ENCODE measurements at places on chromosomes 11 and 22.
A peak's percentile ranks its signal among the peaks of the same experiment; 100 is the strongest.

GRCh38 chr11:44011797-44012196 lies 36.0 kb upstream of the ACCSL start:
- DNase-seq, result no peak

- DNase-seq, result peak; percentile 88
Observed at GRCh38 chr11:72223615-72224563, 678 bp upstream of the INPPL1 start.

DNA sequence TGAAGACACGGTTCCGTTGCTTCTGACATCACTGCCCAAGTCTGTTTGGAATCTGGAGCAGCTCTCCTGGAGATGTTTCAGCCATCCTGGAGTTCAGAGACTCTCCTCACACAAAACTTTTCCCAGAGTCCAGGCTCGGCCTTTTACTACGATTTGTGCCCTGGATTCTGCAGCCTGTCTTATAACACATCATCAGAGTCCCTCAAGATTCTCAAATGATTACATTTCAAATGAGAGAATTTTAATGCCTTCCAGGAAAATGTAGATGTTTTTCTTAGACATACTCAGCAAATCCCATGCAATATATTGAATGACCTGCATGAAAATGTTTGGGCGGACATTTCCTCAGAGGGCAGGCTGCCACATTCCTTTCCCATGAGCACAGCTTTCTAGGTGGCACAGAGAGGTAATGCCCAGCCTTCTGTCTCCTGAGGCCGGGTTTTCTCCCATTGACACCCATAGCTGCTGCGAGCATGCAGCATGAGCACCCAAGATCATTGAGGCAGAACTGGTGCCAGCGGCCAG lies 129.1 kb downstream of the SNX19 start:
- peak; percentile 41 for DNase-seq

DNA sequence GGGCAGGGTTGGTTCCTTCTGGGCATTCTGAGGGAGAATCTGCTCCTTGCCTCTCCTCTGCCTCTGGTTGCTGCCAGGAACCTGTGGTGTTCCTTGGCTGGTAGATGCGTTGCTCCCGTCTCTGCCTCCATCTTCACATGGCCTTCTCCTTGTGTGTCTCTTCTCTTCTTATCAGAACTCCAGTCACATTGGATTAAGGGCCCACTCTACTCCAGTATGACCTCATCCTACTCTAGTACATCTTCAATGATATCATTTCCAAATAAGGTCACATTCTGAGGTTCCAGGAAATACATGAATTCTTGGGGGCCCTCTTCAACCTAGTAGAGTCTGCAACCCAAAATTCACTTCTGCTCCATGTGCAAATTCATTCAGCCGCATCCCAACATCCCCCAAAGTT lies 33.3 kb downstream of the HTR3B start:
- no peak for DNase-seq

- no peak for DNase-seq
Observed at GRCh38 chr11:20243974-20244373, 83.7 kb upstream of the DBX1 start.

- no peak for DNase-seq
Observed at GRCh38 chr22:24536089-24536488, 18.8 kb downstream of the GUCD1 start.

DNA sequence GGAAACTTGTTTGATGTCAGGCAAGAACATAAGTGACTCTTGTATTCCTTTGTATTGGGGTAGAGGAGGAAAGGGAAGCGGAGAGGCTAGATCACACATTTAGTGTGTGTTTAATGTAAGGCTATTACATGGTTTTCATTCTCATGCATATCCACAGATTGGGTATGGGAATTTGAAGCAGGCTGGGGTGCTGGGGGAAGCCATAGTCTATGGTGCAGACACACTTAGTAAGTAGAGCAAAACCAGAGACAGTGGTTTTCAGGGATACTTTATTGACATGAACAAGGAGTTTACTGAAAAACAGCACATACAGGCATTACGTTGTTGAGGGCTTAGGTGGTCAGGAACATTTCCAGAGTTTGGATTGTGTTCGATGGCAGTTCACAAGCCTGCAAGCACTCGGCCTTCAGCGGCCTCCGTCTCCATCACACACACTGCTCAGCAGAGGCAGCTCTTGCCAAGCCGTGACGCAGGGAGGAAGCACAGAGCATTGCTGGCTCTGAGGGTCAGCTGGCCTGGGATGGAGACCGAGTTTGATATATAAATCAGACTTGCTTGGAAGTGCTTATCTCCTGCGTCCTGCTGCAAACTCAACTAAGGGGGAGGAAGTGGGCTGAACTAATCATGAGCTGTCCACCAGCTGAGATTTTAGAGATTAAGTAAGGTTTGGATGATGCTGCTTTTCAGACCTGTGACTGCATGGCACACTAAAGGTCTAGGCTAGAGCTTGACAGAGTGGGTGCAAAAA lies 25.3 kb downstream of the SCN3B start:
- no peak for DNase-seq

GRCh38 chr11:28401446-28401845 lies 293.3 kb downstream of the METTL15 start:
- DNase-seq, result no peak

GRCh38 chr22:41302021-41302767 lies 869 bp downstream of the ZC3H7B start:
- peak; percentile 76 for DNase-seq

DNA sequence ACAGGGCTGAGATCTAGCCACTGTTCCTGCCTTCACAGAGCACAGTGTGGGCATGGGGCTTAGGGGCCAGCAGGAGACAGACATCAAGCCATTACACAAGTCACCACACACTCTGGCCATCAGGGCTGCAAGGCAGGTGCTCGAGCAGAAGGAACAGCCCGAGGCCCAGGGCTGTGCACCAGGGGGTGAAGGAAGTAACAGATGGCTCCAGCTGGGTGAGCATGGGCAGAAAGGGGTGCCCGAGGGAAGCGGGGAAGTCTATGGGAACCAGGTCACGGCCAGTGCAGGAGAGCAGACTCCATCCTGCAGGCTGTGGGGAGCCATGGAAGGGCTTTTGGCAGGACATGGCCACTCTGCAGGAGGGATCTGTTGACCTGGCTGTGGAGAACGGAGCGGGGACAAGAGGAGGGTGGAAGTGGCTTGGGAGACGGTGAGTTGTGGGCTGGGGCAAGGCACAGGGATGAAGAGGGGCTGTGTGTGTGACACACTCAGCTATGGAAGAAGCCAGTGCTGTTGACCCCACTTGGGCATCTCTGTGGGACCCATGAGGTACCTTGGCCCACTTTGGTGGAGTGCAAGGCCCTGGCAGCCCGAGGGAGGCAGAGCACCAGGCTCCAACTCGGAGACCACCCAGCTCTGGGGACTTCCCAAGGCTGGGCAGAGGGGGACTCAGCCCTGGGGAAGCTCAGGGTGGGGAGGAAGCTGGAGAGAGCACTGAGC lies 3.6 kb downstream of the C11orf68 start:
- DNase-seq, result peak; percentile 54

- DNase-seq, result no peak
Observed at GRCh38 chr11:70242885-70243284, 27.6 kb upstream of the PPFIA1 start.

DNA sequence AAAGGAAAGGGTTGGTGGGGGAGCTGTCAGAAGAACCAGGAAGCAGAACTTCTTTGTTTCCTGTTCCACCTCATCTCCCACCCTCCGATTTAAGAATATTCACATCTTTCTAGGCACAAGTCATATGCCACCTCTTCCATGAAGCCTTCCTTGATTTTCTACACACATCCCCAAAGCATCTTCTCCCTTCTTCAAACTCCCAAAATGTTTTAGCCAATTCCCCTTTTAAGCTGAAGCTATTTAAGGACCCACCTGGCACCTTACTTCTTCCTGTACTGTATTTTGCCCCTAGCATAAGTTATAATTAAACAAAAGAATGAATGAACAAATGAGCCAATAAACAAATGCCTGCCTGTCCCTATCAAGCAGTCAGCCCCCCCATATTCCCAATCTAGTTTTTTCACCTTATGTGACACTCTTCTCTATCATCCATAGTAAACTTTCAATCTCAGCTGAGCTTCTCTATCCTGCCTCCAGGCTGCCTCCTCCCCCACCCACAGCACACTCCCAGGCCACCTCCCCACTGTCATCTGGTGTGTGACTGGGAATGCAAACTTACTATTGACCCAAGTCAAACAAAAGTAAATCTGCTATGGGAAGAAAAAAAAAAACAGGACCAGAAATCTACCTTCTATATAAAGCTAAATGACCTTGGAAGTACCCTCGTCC lies 3.9 kb downstream of the TNKS1BP1 start:
- DNase-seq, result no peak

DNA sequence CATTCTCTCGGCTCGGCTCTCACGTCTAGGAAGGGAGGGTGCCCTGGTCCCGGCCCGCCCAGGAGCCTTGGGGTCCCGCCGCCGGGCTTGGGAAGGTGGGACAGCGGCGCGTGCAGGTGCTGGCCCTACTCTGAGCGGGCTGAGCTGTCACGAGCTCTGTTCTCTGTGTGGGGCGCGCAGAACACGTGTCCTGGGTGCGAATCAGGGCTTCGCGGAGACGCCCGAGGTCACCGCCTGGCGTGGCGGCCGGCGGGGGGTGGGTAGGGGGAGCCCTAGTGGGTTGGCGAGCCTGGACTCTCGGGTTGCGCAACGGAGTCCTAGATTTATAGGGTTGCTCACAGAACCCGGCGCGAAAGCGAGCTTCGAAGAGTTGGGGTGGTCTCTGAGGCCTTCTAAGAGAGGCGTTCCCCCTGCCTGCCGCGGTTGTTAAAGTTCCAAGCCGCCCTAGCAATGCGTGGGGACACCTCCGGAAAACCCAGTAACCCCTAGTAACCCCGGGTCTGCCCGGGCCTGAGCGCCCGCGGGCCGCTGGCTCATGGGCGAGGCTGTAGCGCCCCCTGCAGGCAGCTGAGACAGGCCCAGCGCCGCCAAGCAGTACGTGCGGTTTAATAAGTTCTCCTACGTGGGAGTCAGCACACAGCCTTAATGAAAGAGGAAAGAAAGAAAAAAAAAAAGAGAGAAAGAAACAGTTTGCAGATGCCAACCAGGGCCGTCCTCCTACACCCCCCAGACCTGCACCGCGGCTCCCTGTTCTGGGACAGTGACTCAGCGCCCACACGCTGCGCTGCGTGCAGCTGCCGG lies 2.7 kb downstream of the ADM start:
- peak; percentile 94 for DNase-seq

DNA sequence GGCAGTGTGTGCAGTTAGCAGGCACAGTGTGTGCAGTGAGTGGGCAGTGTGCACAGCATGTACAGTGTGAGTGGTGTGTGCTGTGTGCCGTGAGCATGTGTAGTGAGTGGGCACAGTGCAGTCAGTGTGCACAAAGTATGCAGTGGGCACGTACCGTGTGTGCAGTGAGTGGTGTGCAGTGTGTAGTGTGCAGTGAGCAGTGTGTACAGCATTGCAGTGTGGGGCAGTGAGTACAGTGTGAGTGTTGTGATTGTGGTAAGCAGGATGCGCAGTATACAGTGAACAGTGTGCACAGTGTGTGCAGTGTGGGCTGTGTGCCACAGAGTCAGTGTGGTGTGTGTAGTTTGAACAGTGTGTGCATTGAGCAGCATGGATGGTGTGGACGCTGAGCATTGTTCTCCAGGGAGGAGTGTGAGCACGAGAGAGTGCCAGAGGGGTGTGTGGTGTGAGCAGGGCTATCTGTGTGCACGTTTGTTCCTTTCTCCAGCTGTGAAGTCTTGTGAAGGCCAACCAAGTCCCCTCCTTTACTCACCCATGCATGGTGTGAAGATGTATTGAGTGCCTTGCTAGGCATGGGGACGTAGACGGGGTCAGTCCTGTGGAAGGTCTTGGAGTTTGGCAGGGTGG lies 3.0 kb downstream of the SHANK3 start:
- DNase-seq, result no peak

GRCh38 chr11:27118371-27118770 lies 77.8 kb downstream of the BBOX1 start:
- DNase-seq, result no peak

- no peak for DNase-seq
Observed at GRCh38 chr11:125454047-125454446, 42.0 kb downstream of the FEZ1 start.

DNA sequence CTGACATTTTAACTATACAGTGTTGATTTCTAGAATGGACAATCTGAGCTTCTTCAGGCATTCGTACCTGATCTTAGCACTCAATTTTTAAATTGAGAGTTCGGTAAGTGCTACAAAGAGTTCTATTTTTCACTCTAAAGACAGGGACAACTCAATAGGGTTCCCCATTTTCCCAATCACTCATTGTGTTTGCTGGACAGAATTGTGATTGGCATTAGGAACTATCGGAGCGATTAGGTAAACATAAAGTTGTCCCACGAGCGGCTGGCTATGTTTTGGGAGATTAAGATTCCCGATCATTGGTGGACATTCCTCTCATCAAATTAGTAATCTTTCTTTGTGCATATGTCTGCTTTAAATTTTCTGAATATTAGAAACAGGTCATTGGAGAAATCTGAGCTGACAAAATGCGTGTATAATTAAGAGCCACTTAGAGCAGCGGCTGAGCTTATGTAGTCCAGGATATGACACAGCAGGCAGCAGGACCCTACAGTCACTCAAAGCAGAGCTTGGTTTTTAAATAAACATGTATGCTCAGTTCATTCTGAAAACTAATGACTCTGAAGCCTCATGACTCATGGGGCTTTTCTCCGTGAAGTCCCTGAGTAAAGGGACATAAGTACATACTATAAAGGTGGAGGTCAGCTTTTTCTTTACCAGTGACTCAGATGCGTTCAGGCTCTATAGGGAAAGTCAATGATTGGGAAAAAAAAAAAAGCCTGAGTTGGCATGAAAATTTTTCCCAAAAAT lies 109.4 kb downstream of the GRIA4 start:
- DNase-seq, result peak; percentile 71

DNA sequence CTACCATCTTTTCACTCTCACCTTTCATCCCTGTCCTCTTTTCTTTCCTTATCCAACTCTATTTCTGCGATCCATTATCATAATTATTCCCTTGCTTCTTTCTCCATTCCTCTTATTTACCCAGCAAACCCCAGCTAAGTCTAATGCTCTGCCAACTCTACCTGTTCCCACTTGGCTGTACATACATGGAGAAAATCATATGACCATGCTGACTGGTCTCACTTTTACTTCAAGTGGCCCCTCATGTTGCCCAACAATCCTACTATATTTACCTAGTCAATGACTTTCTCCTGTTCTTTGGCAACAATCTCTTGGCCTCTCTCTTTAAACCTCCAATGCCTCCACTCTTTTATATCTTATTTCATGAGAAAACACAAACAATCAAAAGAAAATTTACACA lies 94.1 kb downstream of the USP35 start:
- DNase-seq, result no peak

DNA sequence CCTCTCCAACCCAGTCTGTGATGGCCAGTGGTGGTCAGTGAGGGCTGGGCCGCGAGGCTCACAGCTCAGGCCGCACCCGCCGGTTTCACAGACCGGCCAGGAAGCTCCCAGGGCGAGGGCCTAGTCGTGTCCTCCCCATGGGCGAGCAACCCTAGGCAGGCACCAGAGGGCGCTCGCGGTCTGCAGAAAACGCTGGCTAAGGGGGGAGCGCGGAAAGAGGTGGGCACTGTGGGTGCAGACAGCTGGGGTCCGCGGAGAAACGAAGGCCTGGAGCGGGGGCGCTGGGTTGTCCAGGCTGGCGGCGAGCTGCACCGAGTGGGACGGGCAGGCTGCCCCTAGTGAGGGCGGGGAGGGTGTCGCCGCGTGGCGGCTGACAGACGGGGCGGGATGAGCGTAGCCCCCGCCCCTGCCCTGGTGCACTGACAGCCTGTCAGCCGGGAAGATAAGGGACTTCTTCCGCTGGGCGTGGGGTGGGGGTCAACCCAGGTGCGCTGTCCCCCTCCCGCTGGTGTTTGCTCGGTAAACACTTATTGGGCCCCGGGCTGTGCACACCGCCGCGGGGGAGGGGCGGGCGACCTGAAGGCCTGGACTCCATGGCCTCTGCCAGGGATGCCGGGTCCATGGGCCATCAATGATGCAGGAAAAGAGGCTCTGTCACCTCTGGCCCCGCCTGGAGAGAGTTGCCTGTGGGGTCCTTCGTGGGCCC lies 7.5 kb downstream of the GP1BB start:
- DNase-seq, result peak; percentile 95

GRCh38 chr11:113018913-113019312 lies 57.7 kb downstream of the NCAM1 start:
- no peak for DNase-seq

All from eye (tissue), 1 donor.